Amniotic stem cell (primary cell): ENCODE measurements at places on chromosomes 1 and 21.

DNA sequence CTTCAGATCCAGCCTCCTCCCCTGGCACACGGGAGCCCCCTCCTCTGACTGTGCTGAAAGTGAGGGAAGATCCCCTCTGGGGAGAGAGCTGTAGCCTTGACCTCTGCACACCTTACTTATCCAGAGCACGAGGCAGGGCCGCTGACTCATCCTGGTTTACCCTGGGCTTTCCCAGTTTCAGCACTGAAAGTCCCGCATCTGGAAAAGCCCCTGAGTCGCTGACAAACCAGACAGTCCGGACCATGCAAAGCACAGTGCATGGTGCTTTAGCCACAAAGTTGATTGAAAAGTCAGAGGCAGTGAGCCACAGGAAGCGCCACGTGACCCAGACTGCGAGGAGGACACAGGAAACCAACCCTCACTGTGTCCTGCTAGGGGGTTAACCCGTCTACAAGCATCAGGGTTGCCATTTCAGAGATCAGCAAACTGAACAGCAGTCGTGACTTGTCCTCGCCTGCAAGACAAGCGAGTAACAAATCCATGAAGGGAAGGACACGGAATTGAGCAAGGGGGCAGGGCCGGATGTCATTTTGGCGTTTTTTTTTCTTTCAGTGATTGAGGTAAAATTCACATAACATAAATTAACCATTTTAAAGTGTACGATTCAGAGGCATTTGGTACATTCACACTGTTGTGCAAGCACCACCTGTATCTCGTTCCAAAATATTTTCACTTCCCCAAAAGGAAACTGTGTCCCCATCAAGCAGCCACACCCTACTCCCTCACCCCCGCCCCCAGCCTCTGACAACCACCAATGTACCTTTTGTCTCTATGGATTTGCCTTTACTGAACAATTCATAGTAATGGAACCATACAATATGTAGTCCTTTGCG lies 19.9 kb upstream of the IFNGR2 start:
- peak; percentile 23 for DNase-seq

DNA sequence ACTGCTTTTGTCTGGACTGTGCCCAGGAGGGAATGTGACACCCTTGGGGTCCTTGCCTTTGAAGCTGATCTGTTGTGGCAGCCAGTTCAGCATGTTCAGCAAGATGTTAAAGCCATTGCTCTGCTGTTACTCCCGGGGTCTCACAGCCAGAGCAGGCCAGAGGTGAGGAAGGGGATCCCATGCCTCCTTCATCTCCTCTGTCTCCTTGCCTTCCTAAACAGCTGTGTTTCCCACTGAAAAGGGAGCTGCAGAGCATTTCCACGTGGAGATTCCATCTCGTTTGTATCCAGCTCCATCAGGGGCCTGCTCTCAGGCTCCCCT lies 135.8 kb upstream of the COL6A1 start:
- DNase-seq, result no peak

- DNase-seq, result no peak
Measured at GRCh38 chr1:20265250-20265649, 25.4 kb upstream of the VWA5B1 start.

- DNase-seq, result no peak
Measured at GRCh38 chr1:221101807-221102605, 222.8 kb downstream of the HLX start.

- DNase-seq, result no peak
Measured at GRCh38 chr1:90973897-90974798, 47.7 kb downstream of the ZNF644 start.

GRCh38 chr1:7580923-7581753 lies 190.0 kb upstream of the VAMP3 start:
- DNase-seq, result no peak

DNA sequence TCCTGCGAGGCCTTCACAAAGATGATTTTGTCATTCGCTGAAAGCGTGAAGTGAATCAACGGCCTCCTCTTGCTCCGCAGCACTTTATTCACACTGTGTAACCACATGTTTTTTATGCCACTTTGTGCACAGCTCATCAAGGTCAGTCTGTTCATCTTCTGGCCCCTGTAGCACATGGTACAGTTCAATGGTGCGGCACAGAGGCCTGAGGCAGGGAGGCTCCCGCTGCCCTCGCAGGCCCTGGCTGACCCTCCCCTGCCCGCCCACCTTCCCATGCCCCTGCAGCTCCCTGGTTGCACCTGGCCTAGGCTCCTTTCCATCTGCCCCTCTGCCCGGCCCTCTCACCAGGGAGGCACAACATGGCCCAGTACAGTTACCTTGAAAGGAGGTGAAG lies 87.5 kb downstream of the CD247 start:
- no peak for DNase-seq

- DNase-seq, result peak; percentile 12
Measured at GRCh38 chr1:169809370-169810095, 14.8 kb upstream of the METTL18 start.

DNA sequence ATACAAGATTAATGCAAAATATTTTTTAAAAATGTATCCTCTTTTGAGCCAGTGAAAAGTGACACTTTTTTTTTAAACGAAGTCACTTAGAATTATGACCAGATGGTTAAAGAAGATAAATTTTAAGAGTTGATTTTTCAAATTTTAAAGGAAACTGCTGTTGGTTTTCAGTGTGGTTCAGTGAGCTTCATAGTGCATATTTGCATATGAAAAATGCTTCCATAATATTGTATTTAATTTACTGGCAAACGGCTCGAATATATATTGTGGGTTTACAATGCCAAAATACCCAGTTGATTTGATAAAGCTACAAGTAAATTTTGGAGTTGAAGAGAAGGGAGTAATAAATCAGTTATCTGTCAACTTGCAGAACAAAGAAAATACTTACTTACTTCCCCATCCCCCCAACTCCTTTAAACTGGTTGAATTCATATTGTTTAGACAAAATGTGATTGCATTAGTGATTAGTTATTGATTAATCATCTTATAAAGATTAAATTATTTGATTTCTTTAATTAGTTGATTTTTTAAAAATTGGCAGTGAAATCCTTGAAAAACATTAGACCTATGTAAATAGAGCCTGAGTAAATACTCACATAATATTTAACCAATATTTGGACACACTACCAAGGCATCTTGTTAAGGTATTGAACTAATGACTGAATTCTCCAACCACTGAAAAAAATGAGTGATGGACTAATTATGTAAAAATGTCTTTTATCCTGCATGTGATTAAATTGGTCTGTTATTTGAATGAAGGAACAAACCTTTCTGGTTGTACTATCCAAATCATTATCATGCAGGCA lies 122.8 kb upstream of the APP start:
- no peak for DNase-seq

DNA sequence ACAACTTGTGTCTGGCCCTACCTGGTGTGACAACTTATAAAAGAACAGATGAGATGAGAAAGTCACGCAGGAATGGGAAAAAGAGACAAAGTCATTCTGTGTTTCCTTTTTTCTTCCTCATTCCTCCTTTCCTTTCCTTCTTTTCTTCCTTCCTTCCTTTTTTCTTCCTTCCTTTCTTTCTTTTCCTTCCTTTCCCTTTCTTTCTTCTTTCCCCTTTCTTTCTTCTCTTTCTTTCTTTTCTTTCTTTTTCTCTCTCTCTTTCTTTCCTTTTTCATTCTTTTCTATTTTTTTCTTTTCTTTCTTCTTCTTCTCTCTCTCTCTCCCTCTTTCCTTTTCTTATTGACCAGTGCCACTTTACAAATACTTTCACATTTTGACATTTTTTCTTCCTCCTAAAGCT lies 239.7 kb downstream of the ATG4C start:
- no peak for DNase-seq

- no peak for DNase-seq
Measured at GRCh38 chr21:38211321-38211720, 45.5 kb upstream of the KCNJ15 start.

DNA sequence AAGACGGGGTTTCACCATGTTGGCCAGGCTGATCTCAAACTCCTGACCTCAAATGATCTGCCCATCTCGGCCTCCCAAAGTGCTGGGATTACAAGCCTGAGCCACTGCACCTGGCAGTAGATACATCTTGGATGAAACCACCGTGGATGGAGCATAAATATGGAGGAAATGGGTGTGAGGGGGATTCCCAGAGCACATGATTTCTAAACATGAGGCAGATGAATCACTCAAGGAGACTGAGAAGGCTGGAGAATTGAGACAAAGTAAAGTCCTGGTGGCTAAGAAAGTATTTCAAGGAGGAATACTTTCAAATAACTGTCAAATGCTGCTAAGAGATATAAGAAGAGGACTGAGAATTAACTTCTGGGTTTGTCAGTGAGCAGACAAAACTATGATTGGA lies 5.4 kb upstream of the PGBD5 start:
- DNase-seq, result no peak

GRCh38 chr1:228009116-228009827 lies 2.5 kb downstream of the WNT3A start:
- DNase-seq, result no peak

DNA sequence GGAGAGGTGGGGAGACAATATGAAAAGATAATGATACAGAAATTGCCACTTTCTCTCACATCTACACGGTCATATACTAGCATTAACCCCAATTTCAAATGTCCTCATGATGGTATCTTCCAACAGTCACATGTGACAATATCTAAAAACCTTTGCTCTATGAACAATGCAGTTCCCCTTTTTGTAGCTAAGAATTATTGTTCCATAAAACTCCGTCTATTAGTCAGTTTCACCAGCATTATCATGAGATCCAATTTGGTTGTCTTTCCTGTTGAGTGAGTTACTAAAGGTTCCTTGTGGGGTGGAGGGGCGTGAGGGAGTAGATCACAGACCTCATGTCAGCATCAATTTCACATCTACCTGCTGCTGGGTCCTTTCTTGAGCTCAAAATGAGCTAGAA lies 1.7 kb downstream of the TIAM1 start:
- no peak for DNase-seq

DNA sequence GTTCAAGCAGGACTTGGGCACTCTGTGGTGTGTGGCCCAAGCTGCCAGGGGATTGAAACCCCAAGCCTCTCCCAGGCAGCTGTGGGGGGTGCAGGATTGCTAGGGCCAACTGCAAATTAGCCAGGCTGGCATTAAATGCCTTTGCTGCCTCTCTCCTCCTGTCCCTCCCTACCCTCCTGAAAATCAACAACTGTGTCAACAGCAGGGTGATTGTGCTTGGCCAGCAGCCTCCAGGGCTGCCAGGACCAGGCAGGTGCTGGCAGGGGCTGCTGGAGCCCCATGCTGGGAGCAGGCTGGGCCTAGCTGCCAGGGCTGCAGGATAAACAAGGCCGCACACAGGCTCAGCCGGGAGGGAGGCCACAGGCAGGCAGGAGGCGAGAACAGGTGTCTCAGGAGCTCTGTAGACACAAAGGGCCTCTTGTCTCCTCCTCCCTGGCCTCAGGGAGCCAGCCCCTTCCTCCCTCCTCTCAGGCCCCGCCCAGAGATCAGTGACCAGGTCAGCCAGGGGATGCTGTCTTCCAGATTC lies 11.4 kb downstream of the SOX13 start:
- no peak for DNase-seq

DNA sequence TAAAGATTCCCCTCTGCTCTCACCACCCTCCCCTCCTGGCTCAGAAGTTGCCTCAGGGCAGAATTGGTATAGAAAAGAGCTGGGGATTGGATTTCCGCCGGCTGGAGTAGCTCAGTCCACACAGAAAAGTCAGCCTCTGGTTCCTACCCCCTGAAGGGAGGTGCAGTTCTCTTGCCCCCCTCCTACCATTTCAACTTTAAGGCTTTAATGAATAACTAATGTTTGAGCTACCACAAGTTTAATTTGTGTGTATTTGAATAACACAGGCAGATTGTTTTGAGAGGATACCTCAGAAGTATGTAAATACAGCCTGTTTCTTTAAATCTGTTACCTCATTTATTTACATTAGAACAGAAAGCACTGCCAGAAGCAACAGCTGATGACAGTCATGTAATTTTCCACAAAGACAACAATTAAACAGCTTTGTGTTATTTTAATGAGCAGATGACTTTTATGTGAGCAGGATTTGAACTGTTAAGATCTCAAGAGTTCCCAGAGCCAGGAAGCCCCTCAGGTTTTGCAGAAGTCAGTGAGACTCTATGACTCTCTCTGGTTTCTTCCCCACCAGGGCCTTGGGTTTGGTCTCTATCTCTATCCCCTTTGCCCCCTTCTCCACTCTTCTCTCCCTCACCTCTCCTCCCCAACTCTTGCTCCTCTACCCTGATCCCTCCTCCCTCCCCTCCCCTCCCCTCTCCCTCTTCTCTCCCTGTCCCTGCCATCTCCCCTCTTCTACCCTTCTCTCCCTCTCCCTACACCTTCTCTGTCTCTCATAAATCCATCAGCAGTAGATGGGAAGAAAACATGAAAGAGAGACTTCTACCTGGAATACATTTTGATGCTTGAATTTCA lies 26.3 kb downstream of the DUSP10 start:
- no peak for DNase-seq

GRCh38 chr1:213103377-213104306 lies 52.6 kb downstream of the RPS6KC1 start:
- DNase-seq, result no peak

DNA sequence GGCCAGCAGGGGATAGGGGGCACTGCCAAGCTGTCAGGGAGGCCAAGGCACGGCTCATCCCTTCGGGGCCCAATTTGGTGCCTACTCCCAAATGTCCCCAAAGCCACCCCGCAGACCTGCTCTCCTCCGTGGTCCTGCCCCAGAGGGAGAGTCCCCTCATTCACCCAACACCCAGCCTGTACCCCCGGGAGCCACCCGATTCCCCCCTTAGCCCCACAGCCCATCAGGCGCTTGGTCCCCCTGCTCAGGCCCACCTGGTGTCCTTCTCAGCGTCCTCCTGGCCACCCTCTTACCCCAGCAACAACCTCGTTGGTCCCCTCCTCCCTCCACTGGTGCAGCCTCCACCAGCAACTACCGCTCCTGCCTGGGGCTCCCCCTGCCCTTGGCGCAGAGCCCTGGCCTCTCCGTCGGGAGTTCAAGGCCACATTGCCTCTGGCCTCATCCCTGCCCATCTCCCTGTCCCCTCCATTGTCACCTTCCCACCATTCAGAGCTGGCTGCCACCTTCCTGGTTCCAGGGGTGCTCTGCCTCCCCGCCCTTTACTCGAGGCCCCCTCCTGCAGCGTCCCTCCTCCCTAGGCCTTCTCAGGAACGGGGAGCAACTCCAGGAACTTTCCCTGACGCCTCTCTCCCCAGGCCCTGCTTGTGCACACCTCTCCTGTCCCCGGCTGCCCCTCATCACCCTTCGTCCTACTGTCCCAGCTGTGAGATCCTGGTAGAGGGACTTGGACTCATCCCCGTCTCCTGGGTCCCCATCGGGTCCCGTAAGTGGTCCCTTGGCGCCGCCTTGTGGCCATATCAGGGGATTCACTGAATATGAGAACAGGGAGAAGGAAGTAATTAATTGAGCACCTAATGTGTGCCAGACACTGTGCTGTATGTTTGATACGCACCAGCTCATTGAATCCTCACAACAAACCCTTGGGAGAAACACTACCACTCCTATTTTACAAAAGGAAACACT lies 73.9 kb downstream of the RAP1GAP start:
- peak; percentile 13 for DNase-seq

DNA sequence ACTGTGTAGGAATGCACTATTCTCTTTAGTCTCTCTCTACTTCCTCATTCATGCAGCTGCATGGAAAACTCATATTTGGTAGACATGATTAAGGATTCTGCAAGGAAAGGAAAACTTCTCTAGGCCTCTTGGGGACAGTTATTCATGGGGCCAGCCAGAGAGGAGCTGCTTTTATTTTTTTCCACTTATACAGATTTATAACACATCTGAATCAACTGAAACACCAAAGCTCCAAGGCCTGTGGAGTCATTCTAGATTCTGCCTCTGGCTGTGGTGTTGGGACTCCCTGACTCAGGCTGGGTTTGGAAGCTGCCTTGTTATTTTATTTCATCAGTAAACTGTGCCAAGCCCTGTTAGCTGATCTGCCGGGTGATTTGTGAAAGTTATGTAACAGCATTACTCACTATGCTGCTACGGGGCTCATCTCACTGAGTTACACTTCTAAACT lies 83.9 kb upstream of the EDEM3 start:
- DNase-seq, result peak; percentile 80
